ENCODE measurements at places on chromosomes 5 and 9. TPM values are rescaled to one million over a fixed set of nuclear protein-coding genes. Genes with fewer than 3 reads are reported as not detected.

- peaks cover 4% of the 10 kb centered on the region for H3K36me3 ChIP-seq
- DNase-seq = no peak
- H3K4me3 ChIP-seq = no peak overlapping the region
- peaks cover 10% of the 10 kb centered on the region for H3K4me1 ChIP-seq
- no peaks in the 10 kb centered on the region for H3K27me3 ChIP-seq
Observed at GRCh38 chr9:105269593-105269992, 25.1 kb downstream of the SLC44A1 start.

GRCh38 chr9:27412963-27413362 is 111.1 kb upstream of the IFNK start:
- H3K4me3 ChIP-seq = no peak overlapping the region
- no peak overlapping the region for H3K27ac ChIP-seq
- peaks cover 7% of the 10 kb centered on the region for H3K36me3 ChIP-seq
- H3K4me1 ChIP-seq = peaks cover 22% of the 10 kb centered on the region
- no peak for DNase-seq
- no peaks in the 10 kb centered on the region for H3K27me3 ChIP-seq

The CREBRF gene
- 11.9 TPM for total RNA-seq

The PPP1R26 gene
- 24.2 TPM for total RNA-seq

The CTNND2 gene
- 31.5 TPM for total RNA-seq

The IGFBPL1 gene
- 26.7 TPM for total RNA-seq

The F12 gene
- 5.7 TPM for total RNA-seq

- H3K36me3 ChIP-seq = no peaks in the 10 kb centered on the region
Observed at GRCh38 chr5:21680196-21680595, 1172.9 kb downstream of the CDH12 start.

DNA sequence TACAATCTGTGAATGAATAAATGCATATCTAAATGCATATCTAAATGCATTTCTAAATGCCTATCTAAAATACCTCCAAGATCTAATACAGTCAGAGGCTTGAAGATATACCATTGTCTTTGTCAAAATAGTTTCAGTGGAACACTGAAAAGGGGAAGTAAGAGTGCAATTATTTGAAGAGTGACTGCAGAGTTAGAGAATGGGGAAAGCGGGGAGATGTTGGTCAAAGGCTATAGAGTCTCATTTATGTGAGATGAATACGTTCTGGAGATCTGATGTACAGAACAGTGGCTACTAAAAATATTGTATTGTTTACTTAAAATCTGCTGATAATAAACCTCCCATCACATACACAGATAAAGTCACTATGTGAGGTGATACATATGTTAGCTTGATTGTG is 1126.2 kb upstream of the CDH9 start:
- no peaks in the 10 kb centered on the region for H3K27me3 ChIP-seq
- H3K27ac ChIP-seq = no peak overlapping the region
- H3K4me3 ChIP-seq = no peak overlapping the region
- no peak for DNase-seq

- H3K27ac ChIP-seq = no peak overlapping the region
- H3K4me1 ChIP-seq = peaks cover 10% of the 10 kb centered on the region
- H3K4me3 ChIP-seq = no peak overlapping the region
- DNase-seq = no peak
- H3K27me3 ChIP-seq = no peaks in the 10 kb centered on the region
Observed at GRCh38 chr9:36462245-36462644, 62.2 kb upstream of the RNF38 start.

The IL3 gene
- total RNA-seq = not detected

The OXCT1 gene
- total RNA-seq = 26.4 TPM

- H3K36me3 ChIP-seq = no peaks in the 10 kb centered on the region
- DNase-seq = no peak
- no peak overlapping the region for H3K27ac ChIP-seq
Observed at GRCh38 chr5:174491761-174492350, 232.5 kb upstream of the MSX2 start.

The SETD9 gene
- total RNA-seq = 15.4 TPM

DNA sequence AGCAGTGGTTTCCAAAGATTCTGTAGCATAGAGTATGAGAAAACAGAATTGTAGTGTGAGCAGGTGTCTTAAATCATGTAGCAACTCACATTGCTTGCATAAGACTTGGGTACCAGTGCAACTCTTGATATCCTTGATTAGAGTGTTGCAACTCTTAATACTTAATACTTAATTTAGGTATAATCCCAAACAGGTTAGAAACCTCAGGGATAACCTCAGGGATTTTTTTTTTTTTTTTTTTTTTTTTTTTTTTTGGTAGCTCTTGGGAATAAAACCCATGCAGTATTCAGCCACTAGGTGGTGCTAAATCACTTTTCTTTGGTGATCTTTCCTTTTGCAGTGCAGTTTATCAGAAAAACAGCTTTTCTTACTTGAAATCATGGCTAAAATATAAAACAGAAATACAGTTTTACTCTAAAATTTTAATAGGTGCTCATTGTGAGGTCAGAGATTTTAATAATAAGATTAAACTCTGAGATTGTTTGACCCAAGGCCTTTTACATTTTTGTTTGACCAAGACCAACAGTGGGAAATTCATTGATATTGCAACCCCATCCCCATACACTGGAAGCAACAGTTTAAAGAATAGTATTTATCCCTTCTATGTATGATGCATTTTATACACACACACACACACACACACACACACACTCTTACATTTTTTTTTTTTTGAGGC is 55.3 kb downstream of the ERAP1 start:
- peaks cover 20% of the 10 kb centered on the region for H3K4me1 ChIP-seq
- H3K4me3 ChIP-seq = no peak overlapping the region
- no peak for DNase-seq
- peak overlapping the region; percentile 47 for H3K27ac ChIP-seq

GRCh38 chr5:1244976-1245375 is 19.8 kb downstream of the SLC6A18 start:
- DNase-seq = no peak
- H3K27me3 ChIP-seq = peaks cover 9% of the 10 kb centered on the region
- no peak overlapping the region for H3K27ac ChIP-seq
- H3K36me3 ChIP-seq = no peaks in the 10 kb centered on the region

The FST gene
- total RNA-seq = 7.6 TPM

- no peaks in the 10 kb centered on the region for H3K27me3 ChIP-seq
- no peak overlapping the region for H3K4me3 ChIP-seq
- H3K27ac ChIP-seq = peak overlapping the region; percentile 9
- peaks cover 32% of the 10 kb centered on the region for H3K4me1 ChIP-seq
- peaks cover 7% of the 10 kb centered on the region for H3K36me3 ChIP-seq
- no peak for DNase-seq
Observed at GRCh38 chr9:561427-561826, 280.1 kb upstream of the DMRT1 start.

GRCh38 chr9:90368241-90368640 is 274.4 kb downstream of the DIRAS2 start:
- H3K27ac ChIP-seq = no peak overlapping the region
- no peaks in the 10 kb centered on the region for H3K36me3 ChIP-seq
- H3K4me3 ChIP-seq = no peak overlapping the region
- H3K4me1 ChIP-seq = peaks cover 4% of the 10 kb centered on the region
- no peaks in the 10 kb centered on the region for H3K27me3 ChIP-seq

DNA sequence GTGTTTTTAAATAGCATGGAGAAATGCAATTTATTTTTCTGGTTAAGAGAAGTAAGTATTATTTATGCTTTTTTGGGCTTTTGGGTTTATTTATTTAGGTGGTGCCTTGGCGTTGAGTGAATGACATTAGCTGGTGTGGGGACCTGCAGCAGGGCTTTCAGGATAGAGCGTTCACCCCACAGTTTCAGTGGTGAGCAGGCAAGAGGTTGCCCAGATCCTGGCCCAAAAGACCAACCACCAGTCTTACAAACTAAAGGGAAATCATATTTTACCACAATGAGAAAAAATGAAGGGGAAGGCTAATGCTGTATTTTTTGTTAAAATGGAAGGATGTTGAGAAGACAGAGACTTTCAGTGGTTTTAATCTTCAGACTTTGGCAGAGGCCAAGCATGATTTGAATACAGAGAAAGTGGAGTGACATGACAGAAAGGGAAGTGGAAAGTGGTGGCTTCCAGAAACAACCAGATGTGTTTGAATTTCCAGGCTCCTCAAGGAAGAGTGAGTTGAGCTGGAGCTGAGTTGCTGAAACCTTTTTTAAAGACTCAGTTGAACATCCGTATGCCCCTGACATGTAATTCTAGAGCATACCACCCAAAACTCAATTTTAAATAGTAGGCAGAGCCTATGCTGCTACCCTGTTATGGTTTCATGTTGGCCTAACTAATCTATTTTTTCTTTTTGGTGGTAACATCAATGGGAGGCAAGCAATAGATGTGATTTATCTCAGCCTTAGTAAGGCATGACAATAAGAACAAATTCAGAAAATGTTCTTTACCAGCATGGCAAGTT is 94.8 kb downstream of the AOPEP start:
- no peak overlapping the region for H3K4me3 ChIP-seq
- DNase-seq = no peak
- H3K27me3 ChIP-seq = no peaks in the 10 kb centered on the region
- H3K36me3 ChIP-seq = peaks cover 29% of the 10 kb centered on the region
- H3K4me1 ChIP-seq = peaks cover 53% of the 10 kb centered on the region
- H3K27ac ChIP-seq = peak overlapping the region; percentile 46

The PCDHGB7 gene
- 4.4 TPM for total RNA-seq

GRCh38 chr9:119934497-119934896 is 565.3 kb upstream of the BRINP1 start:
- H3K36me3 ChIP-seq = no peaks in the 10 kb centered on the region
- peaks cover 8% of the 10 kb centered on the region for H3K27me3 ChIP-seq
- no peak for DNase-seq
- no peaks in the 10 kb centered on the region for H3K4me1 ChIP-seq
- H3K27ac ChIP-seq = no peak overlapping the region

DNA sequence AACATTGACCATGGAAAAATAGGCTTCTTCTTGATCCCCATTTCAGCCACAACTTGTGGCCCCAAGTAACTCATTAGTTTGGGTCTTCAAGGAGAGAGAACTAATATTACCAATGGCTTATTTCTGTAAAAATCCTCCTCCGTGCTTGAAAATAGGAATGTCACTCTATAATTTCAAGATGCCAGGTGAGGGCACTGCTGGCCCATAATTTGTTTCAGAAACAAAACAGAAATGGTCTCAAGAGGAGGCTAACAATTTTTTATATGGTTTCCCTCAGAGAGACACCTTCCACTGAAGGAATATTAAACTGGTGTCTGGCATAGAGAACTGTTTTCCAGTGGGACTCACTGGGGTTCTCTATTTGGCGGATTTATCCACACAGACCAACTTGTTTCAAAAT is 437.0 kb upstream of the TRPC7 start:
- peaks cover 14% of the 10 kb centered on the region for H3K27me3 ChIP-seq
- no peak overlapping the region for H3K4me3 ChIP-seq
- H3K27ac ChIP-seq = no peak overlapping the region
- DNase-seq = no peak

The FSTL4 gene
- total RNA-seq = 11.3 TPM

- peaks cover 5% of the 10 kb centered on the region for H3K27me3 ChIP-seq
- H3K27ac ChIP-seq = no peak overlapping the region
- no peak for DNase-seq
- no peak overlapping the region for H3K4me3 ChIP-seq
- H3K36me3 ChIP-seq = no peaks in the 10 kb centered on the region
- no peaks in the 10 kb centered on the region for H3K4me1 ChIP-seq
Observed at GRCh38 chr5:152514827-152515397, 109.8 kb upstream of the NMUR2 start.

The MARCOL gene
- not detected for total RNA-seq

GRCh38 chr9:81032030-81032572 is 657.2 kb downstream of the TLE1 start:
- peaks cover 5% of the 10 kb centered on the region for H3K27me3 ChIP-seq
- H3K36me3 ChIP-seq = no peaks in the 10 kb centered on the region
- DNase-seq = no peak
- H3K27ac ChIP-seq = no peak overlapping the region
- H3K4me3 ChIP-seq = no peak overlapping the region

DNA sequence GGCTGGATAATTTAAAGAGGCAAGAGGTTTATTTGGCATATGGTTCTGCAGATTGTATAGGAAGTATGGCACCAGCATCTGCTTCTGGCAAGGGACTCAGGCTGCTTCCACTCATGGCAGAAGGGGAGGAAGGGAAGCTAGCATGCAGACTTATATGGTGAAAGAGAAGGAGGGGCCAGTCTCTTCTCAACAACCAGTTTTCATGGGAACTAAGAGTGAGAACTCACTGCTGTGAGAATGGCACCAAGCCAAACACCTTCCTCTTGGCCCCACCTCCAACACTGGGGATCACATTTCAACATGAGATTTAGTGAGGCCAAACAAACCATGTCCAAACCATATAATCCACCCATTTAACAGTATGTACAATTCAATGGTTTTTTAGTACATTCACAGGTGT is 113.3 kb upstream of the SHB start:
- H3K27ac ChIP-seq = no peak overlapping the region
- no peaks in the 10 kb centered on the region for H3K27me3 ChIP-seq
- H3K36me3 ChIP-seq = no peaks in the 10 kb centered on the region
- DNase-seq = no peak
- peaks cover 33% of the 10 kb centered on the region for H3K4me1 ChIP-seq

All from type B pancreatic cell (in vitro differentiated cells).